ENCODE measurements at places on chromosomes 3 and 15.

GRCh38 chr15:40335938-40336743 lies 4.6 kb downstream of the CCDC9B start:
- no peak for DNase-seq

GRCh38 chr15:57298204-57298603 lies 78.1 kb upstream of the CGNL1 start:
- no peak for DNase-seq

GRCh38 chr3:52874864-52875587 lies 22.3 kb downstream of the STIMATE start:
- no peak for DNase-seq

GRCh38 chr3:105676621-105677300 lies 192.1 kb downstream of the CBLB start:
- DNase-seq, result no peak

- DNase-seq, result no peak
Observed at GRCh38 chr3:71797455-71797854, 12.5 kb upstream of the PROK2 start.

DNA sequence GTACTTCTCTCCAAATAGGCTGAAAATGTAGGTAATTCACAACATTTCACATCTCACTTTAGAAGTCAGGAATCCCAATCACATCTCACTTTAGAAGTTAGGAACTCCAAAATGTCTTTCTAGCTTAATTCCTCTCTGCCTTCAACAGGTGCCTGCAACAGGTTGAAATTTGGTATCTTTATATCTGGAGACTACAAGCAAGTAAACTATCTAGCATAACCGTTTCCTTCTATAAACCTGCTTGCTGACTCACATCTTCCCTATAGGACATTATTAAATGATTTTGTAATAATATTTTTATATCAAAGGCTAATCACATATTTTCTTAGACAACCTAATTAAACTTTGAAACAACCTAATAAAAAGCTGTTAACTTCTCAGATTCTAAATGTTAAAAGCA lies 18.2 kb downstream of the RFX7 start:
- no peak for DNase-seq

DNA sequence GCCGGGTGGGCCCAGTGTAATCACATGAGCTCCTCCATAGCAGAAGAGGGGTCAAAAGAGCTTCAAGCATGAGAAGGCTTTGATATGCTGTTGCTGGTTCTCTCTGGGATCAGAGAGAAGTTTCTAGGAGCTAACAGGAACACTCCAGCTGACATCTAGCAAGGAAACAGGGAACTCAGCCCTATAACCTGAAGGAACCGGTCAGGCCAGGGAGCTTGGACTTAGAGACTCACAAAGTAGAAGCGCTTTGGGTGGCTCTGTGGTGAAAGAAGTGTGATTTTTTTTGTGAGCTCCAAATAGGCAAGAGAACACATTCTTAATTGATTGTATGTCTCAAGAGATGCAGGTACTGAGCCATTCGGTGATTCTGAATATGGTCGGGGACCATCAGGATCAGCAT lies 26.2 kb upstream of the EPHB1 start:
- no peak for DNase-seq

DNA sequence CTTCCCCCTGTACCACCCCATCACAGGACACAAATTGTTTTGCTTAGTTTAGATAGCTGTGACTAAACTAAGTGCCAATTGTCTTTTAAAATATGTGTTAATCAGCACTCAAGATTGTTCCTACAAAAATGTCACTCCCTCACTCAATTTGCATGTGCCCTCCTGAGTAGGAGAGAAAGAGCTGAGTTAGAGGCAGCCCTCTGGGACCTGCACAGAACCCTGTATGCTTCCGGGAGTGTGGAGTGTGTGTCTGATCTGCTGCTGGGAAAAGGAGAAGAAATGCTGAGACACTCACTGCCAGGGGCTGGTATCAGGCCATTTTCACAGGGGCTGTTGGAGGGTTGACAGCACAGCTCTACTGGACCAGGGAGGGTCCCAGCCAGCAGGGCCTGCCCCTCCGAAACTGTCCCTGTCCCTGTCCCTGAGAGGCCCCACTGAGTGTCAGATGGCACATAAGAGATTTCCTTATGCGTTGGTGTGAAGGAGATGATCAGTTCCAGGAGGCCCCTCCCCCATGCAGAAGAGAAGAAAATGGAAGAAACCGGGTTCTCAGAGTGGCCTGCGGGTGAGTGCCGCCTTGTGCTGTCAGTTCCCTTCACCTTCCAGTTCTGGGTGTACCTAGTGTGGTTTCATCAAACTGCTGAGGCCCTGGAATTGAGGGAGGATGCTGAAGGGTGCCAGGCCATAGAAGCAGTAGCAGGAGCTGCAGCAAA lies 3.9 kb upstream of the B3GNT5 start:
- DNase-seq, result no peak

DNA sequence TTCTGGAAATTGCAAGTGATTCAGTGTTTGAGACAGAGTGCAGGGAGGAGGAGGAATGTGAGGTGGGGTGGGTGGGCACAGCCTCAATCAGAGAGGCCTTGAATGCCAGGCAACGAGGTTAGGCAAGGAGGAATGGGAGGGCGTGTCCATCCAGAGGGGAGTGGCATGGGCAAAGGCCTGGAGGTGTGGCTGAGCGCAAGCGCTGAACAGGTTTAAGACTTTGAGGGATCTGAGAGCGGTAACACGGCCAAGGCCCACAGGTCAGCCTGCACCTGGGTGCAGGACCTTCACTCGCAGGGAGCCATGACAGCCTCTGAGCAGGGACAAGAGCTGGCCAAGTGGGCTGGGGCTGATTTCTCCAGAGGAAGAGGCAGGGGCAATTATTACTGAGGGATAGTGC lies 125.9 kb downstream of the TPRA1 start:
- DNase-seq, result no peak

GRCh38 chr3:172476347-172476746 lies 28.1 kb upstream of the GHSR start:
- no peak for DNase-seq

GRCh38 chr3:42556089-42556632 lies 25.6 kb downstream of the SEC22C start:
- DNase-seq, result no peak

DNA sequence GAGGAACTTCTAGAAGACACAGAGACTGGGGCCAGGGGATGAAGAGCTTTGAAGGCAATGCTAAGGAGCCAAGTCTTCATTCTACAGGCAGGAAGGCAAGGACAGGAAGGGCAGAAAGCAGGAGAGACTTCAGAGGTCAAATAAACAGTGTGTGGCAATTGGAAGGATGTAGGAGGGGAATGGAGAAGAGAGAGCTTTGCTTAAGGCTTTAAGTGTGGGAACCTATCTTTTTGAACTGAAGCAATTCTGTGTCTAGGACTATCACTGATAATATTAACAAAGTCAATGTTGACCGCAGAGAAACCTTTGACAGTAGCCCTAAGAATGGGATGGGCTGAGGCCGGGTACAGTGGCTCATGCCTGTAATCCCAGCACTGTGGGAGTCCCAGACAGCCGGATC lies 325.0 kb downstream of the FOXP1 start:
- DNase-seq, result no peak

- DNase-seq, result no peak
Observed at GRCh38 chr3:149886957-149887356, 73.9 kb downstream of the RNF13 start.

DNA sequence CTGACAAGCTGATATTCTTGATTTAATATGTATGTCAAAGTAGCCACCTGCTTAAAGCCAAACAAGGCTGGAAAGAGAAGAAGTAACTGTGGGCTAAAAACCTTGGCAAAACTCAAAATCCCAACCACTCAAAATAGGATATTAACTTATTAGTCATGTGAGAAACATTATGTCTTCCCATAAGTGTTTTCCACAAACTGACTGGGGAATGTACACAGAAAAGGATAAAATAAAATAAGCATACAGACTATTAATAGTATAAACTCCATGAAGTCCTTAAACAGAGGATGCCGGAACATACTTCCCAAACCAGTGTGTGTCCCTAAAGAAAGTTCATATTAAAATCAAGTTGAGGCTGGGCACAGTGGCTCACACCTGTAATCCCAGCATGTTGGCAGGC lies 263.7 kb upstream of the THBS1 start:
- DNase-seq, result no peak

DNA sequence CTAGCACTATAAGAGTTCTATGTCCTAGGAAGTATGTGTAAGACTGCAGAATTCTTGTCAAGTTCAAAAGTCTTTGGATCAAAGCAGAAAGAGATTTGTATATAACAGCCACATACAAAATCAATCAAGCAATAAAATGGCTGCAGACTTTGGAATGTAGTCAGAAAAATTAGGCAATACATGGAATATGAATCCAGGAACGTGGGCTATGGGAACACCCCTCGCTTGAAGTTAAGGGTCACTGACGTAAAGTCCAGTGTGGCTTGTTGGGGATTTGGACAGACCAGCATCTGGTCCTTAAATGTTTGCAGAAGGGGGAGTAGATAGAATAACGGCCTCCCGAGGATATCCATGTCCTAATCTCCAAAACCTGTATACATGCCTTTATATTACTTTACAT lies 178.6 kb downstream of the ADAMTS9 start:
- DNase-seq, result no peak

- no peak for DNase-seq
Observed at GRCh38 chr15:71547011-71547410, 263.3 kb upstream of the NR2E3 start.

GRCh38 chr3:76132154-76132470 lies 346.8 kb upstream of the ZNF717 start:
- DNase-seq, result no peak

DNA sequence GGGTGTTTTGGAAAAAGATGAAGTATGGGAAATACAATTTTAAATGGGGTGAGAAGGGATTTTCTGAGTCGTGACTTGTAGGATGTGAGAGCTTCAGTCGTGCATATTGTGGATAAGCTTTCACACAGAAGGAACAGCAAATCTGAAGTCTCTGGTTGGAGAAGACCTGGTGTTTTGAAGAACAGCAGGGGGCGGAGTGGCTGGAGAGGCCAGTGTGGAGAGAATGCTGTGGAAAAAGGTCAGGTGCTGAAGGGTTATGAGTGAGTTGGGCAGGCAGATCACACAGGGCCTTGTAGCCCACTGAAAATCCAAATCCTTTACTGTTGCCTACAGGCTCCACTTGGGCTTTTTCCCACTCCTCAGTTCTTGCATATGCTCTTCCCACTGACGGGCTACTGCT lies 14.1 kb upstream of the SCAANT1 start:
- no peak for DNase-seq

- DNase-seq, result no peak
Observed at GRCh38 chr3:25907081-25907480, 117.2 kb downstream of the OXSM start.

DNA sequence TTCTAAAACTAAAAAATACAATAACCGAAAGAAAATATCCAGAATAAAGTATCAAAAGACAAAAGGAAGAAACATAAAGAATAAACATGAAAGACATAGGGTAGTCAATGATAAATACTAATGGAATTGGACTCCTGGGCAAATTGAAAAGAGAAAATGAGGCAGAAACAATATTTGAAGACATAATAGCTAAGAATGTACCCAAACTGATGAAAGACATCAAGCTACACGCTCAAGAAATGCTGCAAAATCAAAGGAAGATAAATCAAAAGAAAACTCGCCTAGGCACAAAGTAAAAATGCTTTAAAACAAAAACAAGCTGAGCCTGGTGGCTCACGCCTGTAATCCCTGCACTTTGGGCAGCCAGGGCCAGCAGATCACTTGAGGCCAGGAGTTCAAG lies 34.9 kb downstream of the CEP70 start:
- DNase-seq, result no peak

GRCh38 chr3:148309390-148310035 lies 388.2 kb upstream of the AGTR1 start:
- DNase-seq, result no peak

DNA sequence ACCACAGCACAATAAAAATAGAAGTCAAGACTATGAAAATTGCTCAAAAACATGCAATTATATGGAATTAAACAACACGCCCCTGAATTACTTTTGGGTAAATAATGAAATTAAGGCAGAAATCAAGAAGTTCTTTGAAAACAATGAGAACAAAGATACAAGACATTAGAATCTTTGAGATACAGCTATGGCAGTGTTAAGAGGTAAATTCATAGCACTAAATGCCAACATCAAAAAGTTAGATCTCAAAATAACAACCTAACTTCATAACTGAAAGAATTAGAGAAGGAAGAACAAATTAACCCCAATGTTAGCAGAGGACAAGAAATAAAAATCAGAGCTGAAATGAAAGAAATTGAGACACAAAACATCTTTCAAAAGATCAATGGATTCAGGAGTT lies 86.6 kb upstream of the UBP1 start:
- DNase-seq, result no peak

- no peak for DNase-seq
Observed at GRCh38 chr3:111577798-111578685, 17.1 kb downstream of the ZBED2 start.

DNA sequence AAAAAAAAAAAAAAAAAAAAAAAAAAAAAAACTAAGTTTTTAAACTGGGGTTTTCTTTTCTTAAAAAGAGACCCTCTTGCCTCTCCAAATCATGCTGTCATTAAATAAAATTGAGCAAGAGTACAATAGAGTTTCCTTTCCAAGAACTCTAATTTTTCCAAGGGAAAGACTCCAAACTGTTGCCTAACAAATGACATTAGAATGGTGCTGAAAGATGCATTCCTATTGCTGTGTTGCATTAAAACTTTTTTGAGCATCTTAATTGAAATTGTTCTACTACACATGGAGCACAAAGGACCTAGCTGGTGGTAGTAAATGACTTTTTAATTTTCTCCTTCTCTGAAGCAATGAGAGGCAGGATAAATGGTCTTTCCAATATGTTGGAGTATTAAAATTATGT lies 469.1 kb upstream of the ARHGEF26 start:
- no peak for DNase-seq

DNA sequence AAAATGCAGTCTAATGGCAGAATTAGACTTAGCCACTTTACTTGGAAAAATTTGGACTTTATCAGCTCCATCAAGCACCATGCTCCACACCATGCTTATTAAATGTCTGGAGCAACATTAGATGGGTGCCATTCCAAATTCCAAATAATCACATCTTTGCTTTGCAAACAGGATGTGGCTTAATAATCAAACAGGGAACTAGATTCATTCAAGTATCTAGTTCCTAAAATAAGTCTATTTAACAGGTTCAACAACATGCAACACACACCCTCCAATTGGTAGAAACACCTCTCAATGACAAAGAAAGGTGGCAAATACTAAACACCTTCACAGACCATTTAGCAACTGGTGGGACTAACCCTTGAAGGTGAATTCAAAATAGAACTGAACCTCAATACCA lies 3.5 kb downstream of the HEXA start:
- no peak for DNase-seq

DNA sequence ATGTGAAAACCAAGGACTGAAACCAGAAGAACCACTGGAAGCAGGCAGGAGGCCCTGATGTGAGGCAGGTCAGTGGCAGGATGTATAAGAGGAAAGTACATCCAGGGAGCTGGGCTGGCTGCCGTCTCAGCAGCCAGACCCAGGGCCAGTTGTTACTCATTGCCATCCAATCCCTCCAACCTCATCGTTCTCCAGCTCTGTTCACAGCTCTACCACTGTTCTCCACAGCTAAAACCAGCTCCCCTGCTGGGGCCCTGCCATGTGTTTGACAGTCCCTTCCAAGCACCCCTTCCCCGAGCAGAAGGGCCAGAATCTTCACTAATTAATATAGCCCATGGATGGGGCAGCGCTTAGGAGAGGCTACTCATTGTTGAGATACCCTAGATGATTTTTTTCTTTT lies 206.6 kb downstream of the MECOM start:
- DNase-seq, result no peak

- peak; percentile 64 for DNase-seq
Observed at GRCh38 chr3:115624029-115624741, 875 bp downstream of the GAP43 start.

Measured in posterior cingulate gyrus (tissue), 11 donors.